ENCODE measurements at places on chromosomes 2 and 18.

DNA sequence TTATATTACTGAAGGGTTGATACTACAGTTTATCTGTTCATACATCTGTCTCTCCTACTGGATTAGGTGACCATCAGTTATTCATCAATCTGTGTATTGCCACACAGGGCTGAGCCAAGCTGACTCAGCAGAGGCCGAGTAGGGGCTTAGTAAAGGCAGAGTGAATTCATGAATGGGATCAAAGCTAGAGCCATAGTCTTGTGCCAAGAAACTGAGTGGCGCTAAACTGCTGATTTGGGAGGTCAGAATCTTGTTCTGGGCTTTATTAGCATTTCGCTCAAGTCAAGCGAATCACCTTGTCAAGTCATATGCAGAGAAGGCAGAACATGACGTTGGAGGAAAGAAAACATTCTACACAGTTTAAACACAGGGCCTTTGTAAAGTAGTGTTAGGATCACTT, 34.1 kb downstream of the SOCS6 start:
- H3K4me1 ChIP-seq: no peaks in the 10 kb centered on the region
- no peaks in the 10 kb centered on the region for H3K36me3 ChIP-seq
- no peaks in the 10 kb centered on the region for H3K27me3 ChIP-seq
- H3K27ac ChIP-seq: no peak overlapping the region

DNA sequence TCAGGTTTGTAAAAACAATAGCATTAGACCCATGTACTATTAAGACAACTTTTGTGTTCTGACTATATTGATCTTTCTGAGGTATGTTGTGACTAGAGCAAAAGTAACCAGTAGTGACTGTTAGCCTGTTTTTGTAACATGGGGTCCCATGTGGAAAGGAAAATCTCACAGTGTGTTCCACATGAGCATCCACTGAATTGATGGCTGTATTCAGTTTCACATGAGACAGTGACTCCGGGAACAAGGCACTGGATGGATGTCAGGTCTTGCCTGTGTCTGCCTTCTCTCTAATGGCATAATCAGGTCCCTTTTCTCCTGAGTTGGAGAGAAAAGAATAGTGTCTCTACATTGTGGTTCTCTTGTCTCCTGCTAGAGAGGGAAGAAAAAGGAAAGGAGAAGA, 27.5 kb downstream of the TMEM178A start:
- peaks cover 24% of the 10 kb centered on the region for H3K27me3 ChIP-seq
- H3K4me3 ChIP-seq: no peak overlapping the region
- DNase-seq: no peak
- no peaks in the 10 kb centered on the region for H3K4me1 ChIP-seq
- H3K36me3 ChIP-seq: peaks cover 2% of the 10 kb centered on the region
- H3K27ac ChIP-seq: no peak overlapping the region

DNA sequence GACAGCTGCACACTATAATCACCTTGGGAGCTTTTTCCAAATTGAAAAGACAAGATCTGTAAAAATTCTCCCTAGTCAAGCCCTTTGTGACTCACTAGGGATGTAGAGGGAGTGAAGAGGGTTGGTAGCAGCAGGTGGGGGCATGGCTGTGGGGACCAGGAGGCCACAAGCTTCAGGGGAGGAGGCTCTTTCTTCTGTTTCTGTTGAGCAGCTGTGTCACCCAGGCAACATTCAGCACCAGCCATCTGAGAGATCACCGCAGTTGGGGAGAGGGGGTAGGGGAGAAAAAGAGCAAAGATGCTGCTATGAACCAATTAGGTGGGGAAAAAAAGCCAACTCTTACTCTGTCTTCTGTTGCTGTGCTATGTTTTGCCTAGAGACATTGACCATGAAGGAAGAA, 352.3 kb upstream of the MEIS1 start:
- H3K4me1 ChIP-seq: no peaks in the 10 kb centered on the region
- H3K27me3 ChIP-seq: no peaks in the 10 kb centered on the region
- no peak overlapping the region for H3K27ac ChIP-seq

- DNase-seq: no peak
- peak overlapping the region; percentile 46 for H3K4me3 ChIP-seq
- peak overlapping the region; percentile 18 for H3K27ac ChIP-seq
- peaks cover 46% of the 10 kb centered on the region for H3K4me1 ChIP-seq
- H3K27me3 ChIP-seq: no peaks in the 10 kb centered on the region
These were observed 510.3 kb downstream of the RNF144A start for GRCh38 chr2:7427293-7428060.

- H3K4me1 ChIP-seq: peaks cover 29% of the 10 kb centered on the region
- no peaks in the 10 kb centered on the region for H3K27me3 ChIP-seq
- H3K27ac ChIP-seq: no peak overlapping the region
- H3K4me3 ChIP-seq: no peak overlapping the region
- H3K36me3 ChIP-seq: no peaks in the 10 kb centered on the region
These were observed 299.5 kb downstream of the ARHGAP15 start for GRCh38 chr2:143428700-143429099.

GRCh38 chr2:172280571-172281361, 146.6 kb upstream of the ITGA6 start:
- no peak overlapping the region for H3K27ac ChIP-seq
- peaks cover 7% of the 10 kb centered on the region for H3K4me1 ChIP-seq
- DNase-seq: no peak
- no peaks in the 10 kb centered on the region for H3K27me3 ChIP-seq
- peaks cover 7% of the 10 kb centered on the region for H3K36me3 ChIP-seq

DNA sequence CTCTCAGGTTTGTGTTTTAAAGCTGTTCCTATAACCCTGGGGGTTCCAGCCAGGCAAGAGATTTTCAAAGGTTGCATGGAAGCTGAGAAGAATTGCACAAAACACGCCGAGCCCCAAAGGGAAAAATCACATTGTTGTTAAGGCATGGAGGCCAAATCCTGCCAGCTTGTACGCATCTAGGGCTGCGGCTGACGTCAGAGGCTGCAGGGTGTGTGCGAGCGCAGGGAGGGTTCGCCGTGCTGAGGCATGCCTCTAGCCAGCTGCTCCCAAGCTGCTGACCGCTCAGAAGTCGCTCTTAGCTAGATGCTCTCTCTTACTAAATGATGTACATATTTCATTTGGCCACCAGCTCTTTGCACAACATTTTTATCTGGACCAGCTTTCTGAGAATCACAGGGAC, 191.8 kb downstream of the LPIN1 start:
- H3K36me3 ChIP-seq: no peaks in the 10 kb centered on the region
- no peak overlapping the region for H3K27ac ChIP-seq
- H3K4me1 ChIP-seq: no peaks in the 10 kb centered on the region
- no peaks in the 10 kb centered on the region for H3K27me3 ChIP-seq
- H3K4me3 ChIP-seq: no peak overlapping the region

DNA sequence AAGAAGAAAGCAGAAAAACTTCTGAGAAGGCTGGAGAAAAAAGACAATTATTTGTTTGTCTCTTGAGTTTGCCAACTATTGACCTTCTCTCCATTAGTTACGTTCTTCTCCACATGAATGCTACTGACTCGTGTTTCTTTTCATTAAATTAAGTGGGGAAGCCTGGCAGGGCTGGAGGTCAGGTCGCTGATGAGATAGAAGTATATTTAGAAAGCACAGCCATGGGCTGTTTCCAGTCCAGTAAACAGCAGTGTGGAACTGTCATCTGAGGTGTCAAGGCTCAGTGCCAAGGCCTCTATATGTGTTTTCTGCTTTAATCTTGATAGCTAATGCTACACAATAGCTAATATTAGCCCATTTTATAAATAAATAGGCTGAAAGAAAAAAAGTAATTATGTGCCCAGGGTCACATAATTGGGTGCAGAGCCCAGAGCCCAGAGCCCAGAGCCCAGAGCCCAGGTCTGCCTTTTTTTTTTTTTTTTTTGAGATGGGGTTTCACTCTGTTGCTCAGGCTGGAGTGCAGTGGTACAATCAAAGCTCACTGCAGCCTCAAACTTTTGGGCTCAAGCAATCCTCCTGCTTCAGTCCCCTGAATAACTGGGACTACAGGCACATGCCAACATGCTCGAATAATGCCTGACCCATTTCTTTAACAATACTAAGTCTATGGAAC, 6.3 kb downstream of the MSGN1 start:
- H3K4me3 ChIP-seq: no peak overlapping the region
- no peak for DNase-seq
- H3K27me3 ChIP-seq: peaks cover 25% of the 10 kb centered on the region
- H3K4me1 ChIP-seq: peaks cover 6% of the 10 kb centered on the region
- no peak overlapping the region for H3K27ac ChIP-seq
- H3K36me3 ChIP-seq: no peaks in the 10 kb centered on the region

DNA sequence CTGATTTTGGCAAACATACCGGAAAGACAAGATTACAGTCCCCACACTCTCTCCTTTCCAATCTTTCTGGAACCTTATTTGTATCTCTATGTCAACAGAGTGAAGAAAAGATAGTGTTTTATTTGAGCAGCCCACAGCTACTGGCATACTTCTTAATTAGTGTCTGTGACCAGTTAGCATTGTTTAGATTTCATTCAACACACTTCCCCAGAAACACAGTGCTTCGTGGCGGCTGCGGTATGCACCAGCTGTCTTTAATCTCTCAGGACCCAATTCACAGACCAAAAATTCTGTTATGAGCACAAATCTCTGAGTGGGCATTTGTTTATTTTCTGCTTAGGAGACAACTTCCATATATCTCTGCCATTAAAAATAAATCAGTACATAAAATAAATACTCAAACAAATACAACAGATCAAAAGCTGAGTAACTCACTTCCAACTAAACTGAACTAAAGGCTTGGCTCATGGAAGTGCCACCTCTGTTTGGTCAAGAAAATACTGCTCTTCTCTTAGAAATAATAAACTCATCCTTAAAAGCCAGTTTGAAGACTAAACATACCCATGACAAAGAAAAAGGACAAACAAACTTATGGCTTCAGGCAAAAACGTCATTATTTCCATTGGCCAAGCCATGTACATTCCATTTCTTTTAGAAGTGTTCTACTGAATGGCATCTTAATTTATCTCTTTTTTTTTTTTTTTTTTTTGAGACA, 392.4 kb downstream of the TXNL1 start:
- no peaks in the 10 kb centered on the region for H3K36me3 ChIP-seq
- H3K4me3 ChIP-seq: no peak overlapping the region
- no peaks in the 10 kb centered on the region for H3K27me3 ChIP-seq
- no peak overlapping the region for H3K27ac ChIP-seq

GRCh38 chr2:36253086-36253485, 102.5 kb upstream of the CRIM1 start:
- no peak for DNase-seq
- H3K27ac ChIP-seq: no peak overlapping the region
- no peak overlapping the region for H3K4me3 ChIP-seq

DNA sequence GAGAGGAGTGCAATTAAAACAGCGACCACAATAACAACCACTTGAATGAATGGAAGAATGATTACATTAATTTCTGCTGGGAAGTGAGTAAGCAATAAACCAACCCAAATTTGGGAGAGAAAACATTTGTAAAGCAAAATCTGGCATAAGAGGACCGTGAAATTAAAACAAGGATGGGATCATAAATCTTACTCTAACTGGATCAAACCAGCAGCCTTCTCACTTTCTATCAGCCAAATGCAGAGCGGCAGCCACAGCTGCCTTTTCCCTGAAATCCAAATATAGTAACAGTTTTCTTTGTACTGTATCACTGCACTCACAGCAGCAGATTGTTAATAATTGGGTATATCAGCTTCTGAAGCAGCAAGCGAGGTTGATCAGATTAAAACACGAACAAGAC, 245.2 kb upstream of the REG3G start:
- H3K36me3 ChIP-seq: no peaks in the 10 kb centered on the region
- H3K27me3 ChIP-seq: no peaks in the 10 kb centered on the region
- H3K4me1 ChIP-seq: no peaks in the 10 kb centered on the region
- no peak overlapping the region for H3K27ac ChIP-seq
- no peak overlapping the region for H3K4me3 ChIP-seq
- DNase-seq: no peak

DNA sequence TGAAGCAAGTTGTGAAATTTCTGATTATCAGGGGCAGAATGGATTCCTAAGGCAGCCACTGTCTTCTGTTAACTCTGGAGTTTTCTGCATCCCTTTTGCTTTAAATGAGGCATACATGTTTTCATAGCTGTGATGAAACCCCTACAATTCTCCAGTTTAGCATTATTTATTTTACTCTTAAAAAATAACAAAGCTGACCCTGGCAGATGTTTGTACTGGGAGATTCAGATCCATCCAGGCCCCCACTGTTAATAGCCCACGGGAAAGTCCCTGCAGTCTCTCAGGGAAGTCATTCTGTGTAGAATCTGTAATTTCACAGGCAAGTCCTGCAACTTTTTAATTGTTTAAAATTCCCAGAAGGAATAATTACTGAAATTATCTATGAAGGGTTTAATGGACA, 353 bp upstream of the SULT1C4 start:
- DNase-seq: no peak
- H3K27ac ChIP-seq: no peak overlapping the region
- H3K4me1 ChIP-seq: peaks cover 6% of the 10 kb centered on the region

- H3K27ac ChIP-seq: no peak overlapping the region
- H3K36me3 ChIP-seq: no peaks in the 10 kb centered on the region
- no peak for DNase-seq
- H3K4me1 ChIP-seq: peaks cover 62% of the 10 kb centered on the region
These were observed 25.0 kb downstream of the FAM178B start for GRCh38 chr2:96961210-96961950.

- no peaks in the 10 kb centered on the region for H3K4me1 ChIP-seq
- no peak overlapping the region for H3K4me3 ChIP-seq
- peaks cover 46% of the 10 kb centered on the region for H3K27me3 ChIP-seq
- no peak overlapping the region for H3K27ac ChIP-seq
These were observed 234.1 kb downstream of the INSIG2 start for GRCh38 chr2:118322406-118322805.

GRCh38 chr2:118848381-118849225, 1.2 kb upstream of the EN1 start:
- no peak for DNase-seq
- peaks cover 42% of the 10 kb centered on the region for H3K4me1 ChIP-seq
- no peaks in the 10 kb centered on the region for H3K36me3 ChIP-seq

GRCh38 chr18:10457767-10458166, 3.3 kb downstream of the APCDD1 start:
- no peak overlapping the region for H3K27ac ChIP-seq
- peaks cover 6% of the 10 kb centered on the region for H3K4me1 ChIP-seq

DNA sequence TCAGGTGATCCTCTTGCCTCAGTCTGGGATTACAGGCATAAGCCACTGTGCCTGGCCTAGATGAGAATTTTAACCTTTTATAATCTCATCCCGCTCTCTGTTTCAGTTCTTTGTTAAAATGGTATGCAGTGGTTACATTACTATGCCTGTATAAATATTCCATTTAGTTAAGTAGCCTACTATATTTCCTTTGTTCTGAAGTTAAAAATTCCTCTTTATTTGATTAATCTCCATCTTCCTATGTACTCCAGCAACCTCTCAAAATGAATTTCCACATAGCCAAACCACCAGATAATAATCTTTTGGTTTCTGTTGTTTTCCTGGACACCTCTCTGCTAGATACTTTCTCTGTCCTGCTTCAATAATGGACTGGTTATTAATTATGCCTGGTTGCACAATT, 15.8 kb downstream of the RAB10 start:
- H3K4me3 ChIP-seq: no peak overlapping the region
- no peak for DNase-seq
- no peaks in the 10 kb centered on the region for H3K27me3 ChIP-seq

GRCh38 chr2:105406221-105406620, 7.4 kb upstream of the FHL2 start:
- H3K4me1 ChIP-seq: no peaks in the 10 kb centered on the region
- H3K27me3 ChIP-seq: peaks cover 21% of the 10 kb centered on the region
- no peak for DNase-seq
- no peak overlapping the region for H3K27ac ChIP-seq
